HFFc6 (cell line): ENCODE measurements at places on chromosomes 16 and 17. TPM values are rescaled to one million over a fixed set of nuclear protein-coding genes. Genes with fewer than 3 reads are reported as not detected.

Gene MGAT5B
- 1.4 to 2.1 TPM (median 2.0 TPM) in 3 replicates for total RNA-seq

Gene NLGN2
- 49.3 to 55.2 TPM (median 52.1 TPM) in 3 replicates for total RNA-seq

Gene ASPA
- total RNA-seq = not detected in 3 replicates

Gene ICAM2
- total RNA-seq = 0.91 to 2.3 TPM (median 1.8 TPM) in 3 replicates

Gene GP1BA
- not detected in 3 replicates for total RNA-seq

DNA sequence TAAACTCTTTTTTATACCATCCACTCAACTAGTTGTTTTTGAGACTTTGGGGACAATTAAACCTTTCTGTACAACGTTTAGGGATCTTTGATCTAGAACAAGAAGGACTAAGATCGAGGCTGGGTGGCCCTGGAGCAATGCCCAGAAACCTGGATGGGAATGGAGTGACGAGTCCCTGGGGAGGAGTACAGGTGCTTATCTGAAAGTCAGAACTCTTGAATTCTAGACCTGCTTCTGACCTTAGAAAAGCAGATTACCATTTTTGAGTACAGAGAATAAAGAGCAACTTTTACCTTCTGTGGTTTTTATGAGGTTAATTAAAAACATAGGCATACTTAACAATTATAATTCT, 17.8 kb downstream of the UBE2Z start:
- H3K36me3 ChIP-seq = peaks cover 35% of the 10 kb centered on the region
- H3K4me3 ChIP-seq = no peak overlapping the region

- H3K4me3 ChIP-seq = no peak overlapping the region
- H3K27ac ChIP-seq = no peak overlapping the region
- no peak for DNase-seq
- H3K27me3 ChIP-seq = no peaks in the 10 kb centered on the region; the same call in none of the 2 replicates
Measured at GRCh38 chr17:28554565-28554964, 2.1 kb upstream of the UNC119 start.

DNA sequence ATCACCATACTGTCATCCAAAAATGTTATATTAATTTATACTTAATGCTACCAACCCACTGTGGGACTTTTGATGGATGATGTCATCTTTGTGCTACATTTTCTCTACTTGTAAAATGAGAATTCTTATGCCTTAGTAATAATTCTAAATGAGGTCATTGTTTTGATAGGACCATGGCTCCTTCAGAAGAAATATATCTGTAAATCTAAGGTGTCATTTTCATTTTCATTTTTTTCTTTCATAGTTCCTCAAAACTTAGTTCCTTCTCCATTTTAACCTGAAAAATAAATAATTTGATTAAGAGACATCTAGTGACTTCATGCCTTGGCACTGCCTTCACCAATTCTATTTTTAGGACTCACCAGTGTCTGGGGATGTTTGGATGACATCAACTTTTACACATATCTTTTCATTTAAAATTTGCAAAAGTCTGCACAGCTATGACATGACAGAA, 48.7 kb downstream of the GPRC5B start:
- no peaks in the 10 kb centered on the region; the same call in 1 of the 2 replicates for H3K27me3 ChIP-seq
- H3K27ac ChIP-seq = no peak overlapping the region
- no peaks in the 10 kb centered on the region for H3K36me3 ChIP-seq
- peaks cover 25% of the 10 kb centered on the region for H3K4me1 ChIP-seq
- DNase-seq = peak; percentile 47
- no peak overlapping the region for H3K4me3 ChIP-seq

DNA sequence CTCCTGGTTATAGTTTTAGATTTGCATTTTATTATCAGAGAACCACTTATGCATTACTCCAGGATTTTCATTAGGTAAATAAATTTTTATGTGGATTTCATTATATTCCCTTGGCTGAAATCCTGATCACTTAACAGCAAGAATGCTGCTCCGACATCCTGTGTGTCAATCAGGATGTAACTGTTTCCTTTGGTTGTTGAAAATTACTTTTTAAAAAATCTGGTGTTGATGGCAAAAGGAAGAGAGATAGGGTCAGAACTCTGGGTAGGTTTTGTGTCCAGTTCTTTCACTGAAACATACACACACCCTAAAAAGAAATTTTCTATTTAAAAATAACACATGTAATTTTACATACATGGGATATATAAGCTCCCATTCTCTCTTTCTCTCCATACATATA, 30.9 kb downstream of the ZNF423 start:
- H3K27ac ChIP-seq = no peak overlapping the region
- H3K36me3 ChIP-seq = no peaks in the 10 kb centered on the region
- H3K4me1 ChIP-seq = no peaks in the 10 kb centered on the region

DNA sequence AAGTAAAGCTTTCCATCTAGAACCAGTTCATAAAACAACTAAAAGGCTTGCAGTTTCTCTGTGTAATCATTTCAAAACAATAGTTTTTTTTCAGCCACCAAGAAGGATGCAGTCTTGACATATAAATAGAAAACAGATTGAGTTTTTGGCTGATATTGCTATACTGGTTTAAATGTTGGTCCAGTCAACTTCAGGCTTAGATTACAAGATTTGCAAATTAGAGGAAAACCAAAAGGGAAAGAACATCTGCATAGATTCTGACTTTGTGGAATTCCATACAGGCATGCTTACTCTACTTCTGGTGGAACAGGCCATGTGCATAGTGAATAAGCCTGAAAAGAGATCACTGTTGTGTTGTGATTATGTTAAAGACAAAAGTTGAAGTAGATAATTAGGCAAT, 150.3 kb downstream of the BCAS3 start:
- H3K36me3 ChIP-seq = no peaks in the 10 kb centered on the region
- no peaks in the 10 kb centered on the region for H3K4me1 ChIP-seq
- no peaks in the 10 kb centered on the region; the same call in 1 of the 2 replicates for H3K27me3 ChIP-seq

DNA sequence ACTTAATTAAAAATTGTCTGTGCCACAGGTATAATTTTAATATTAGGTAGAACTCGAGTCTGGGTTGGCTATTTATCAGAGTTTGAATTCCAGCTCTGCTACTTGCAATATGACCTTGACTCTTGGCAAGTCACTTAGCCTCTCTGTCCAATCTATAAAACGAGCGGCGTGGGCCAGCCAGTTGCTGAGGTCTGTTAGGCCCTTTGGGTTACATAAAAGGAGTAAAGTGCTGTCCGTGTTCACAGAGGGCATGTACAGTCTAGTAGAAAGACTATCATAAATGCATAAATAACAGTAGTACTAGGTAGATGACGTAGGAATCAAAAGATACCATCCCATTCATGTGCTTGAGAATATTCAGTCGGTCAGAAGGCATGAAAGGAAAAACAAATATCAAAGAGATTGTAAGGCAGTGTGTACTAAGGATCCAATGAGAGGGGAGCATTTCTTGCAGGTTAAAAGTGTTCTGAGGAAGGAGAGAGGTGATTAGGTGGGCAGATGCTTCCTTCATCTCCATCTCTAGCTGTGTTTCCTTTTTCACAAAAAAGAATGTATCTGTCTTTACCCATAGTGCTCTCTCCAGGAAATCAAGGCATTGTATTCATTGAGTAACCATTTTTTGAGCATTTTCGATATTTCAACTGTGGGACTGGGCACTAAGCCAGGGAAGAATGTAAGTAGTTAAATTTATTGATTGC, 2.4 kb downstream of the TNRC6A start:
- H3K27me3 ChIP-seq = no peaks in the 10 kb centered on the region
- peaks cover 56% of the 10 kb centered on the region for H3K4me1 ChIP-seq
- H3K4me3 ChIP-seq = peak overlapping the region; percentile 97
- H3K27ac ChIP-seq = peak overlapping the region; percentile 29

- no peak overlapping the region for H3K4me3 ChIP-seq
- no peak for DNase-seq
- no peak overlapping the region for H3K27ac ChIP-seq
- no peaks in the 10 kb centered on the region for H3K27me3 ChIP-seq
- H3K36me3 ChIP-seq = peaks cover 32% of the 10 kb centered on the region
Measured at GRCh38 chr16:11009027-11009755, 64.8 kb downstream of the CLEC16A start.

GRCh38 chr17:72429066-72429638, 308.3 kb downstream of the SOX9 start:
- DNase-seq = no peak
- H3K27me3 ChIP-seq = no peaks in the 10 kb centered on the region
- H3K4me3 ChIP-seq = no peak overlapping the region
- H3K36me3 ChIP-seq = no peaks in the 10 kb centered on the region
- H3K4me1 ChIP-seq = peaks cover 22% of the 10 kb centered on the region; the same call in 1 of the 2 replicates
- no peak overlapping the region for H3K27ac ChIP-seq

GRCh38 chr17:28529013-28529400, 22.9 kb downstream of the FOXN1 start:
- H3K4me3 ChIP-seq = no peak overlapping the region
- H3K27ac ChIP-seq = no peak overlapping the region
- no peaks in the 10 kb centered on the region for H3K36me3 ChIP-seq
- H3K4me1 ChIP-seq = peaks cover 72% of the 10 kb centered on the region

DNA sequence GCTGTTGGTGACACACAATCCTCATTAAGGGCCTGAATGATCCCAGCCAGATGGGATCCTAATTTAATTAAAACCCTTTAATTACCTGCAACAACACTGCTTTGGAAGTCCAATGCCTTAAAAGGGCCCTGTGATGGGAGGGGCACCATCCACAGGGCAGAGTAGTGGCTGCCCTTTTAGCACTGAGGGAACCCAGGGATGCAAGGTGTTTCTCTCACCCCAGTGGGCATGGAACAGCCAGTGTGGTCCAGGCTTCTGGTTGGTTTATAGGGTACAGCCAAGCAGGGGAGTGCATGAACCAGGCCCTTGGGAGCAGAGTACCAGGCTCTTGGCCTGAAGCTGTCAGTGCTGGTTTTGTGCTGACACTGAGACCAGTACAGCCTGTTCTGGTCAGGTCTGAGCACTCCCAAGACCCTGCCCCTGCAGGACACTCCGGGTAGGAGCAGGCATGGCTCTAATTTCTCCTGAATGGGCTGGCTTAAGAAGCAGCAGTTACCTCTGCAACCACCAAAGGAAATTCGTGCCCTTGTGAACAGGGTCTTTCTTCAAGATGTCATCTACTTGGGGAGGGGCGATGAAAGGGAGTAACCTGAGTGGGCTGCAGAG, 9.9 kb downstream of the NXPH3 start:
- no peak overlapping the region for H3K27ac ChIP-seq
- no peak for DNase-seq
- peaks cover 5% of the 10 kb centered on the region for H3K27me3 ChIP-seq
- H3K4me3 ChIP-seq = no peak overlapping the region

DNA sequence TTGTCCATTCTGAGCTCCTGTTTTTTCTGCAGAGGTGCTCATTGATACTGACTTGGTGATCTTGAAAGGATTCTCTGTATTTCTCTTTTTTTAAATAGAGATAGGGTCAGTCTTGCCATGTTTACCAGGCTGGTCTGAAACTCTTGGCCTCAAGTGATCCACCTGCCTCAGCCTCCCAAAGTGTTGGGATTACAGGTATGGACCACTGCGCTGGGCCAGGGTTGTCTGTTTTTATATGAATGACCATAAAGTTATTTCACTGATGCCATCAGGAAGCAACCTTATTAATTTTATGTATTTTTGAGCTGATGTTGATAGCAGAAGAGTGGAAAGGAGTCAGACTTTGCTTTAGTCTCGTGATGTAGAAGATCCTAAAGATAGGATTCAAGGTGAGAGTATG, 35.7 kb upstream of the METTL9 start:
- H3K4me3 ChIP-seq = no peak overlapping the region
- H3K27me3 ChIP-seq = peaks cover 8% of the 10 kb centered on the region

DNA sequence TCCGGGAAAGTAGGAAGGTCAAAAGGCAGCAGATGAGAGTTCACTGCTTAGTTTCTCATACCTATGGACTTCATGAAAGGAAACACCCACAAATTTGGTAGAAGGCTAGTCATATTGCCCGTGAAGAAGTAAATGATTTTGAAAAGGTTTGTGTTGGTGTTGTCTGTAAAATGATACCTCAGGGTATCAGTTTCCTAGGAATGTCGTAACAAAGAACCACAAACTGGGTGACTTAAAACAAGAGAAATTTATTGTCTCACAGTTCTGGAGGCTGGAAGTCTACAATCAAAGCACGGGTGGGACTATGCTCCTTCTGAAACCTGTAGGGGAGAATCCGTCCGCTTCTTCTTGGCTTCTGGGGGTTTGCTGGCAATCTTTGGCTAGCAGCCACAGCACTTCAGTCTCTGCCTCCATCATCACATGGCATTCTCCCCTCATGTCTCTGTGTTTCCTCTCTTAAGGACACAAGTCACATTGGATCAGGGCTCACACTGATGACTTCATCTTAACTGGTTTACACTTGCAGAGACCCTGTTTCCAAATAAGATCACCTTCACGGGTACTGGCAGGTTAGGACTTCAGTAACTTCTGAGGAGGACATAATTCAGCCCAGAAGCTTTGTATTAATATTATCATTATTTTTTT, 2.0 kb upstream of the NAE1 start:
- H3K4me1 ChIP-seq = peaks cover 32% of the 10 kb centered on the region
- H3K36me3 ChIP-seq = no peaks in the 10 kb centered on the region; the same call in 1 of the 2 replicates
- H3K4me3 ChIP-seq = no peak overlapping the region
- H3K27me3 ChIP-seq = peaks cover 10% of the 10 kb centered on the region
- peak overlapping the region; percentile 12; the same call in 1 of the 2 replicates for H3K27ac ChIP-seq
- peak; percentile 41 for DNase-seq

DNA sequence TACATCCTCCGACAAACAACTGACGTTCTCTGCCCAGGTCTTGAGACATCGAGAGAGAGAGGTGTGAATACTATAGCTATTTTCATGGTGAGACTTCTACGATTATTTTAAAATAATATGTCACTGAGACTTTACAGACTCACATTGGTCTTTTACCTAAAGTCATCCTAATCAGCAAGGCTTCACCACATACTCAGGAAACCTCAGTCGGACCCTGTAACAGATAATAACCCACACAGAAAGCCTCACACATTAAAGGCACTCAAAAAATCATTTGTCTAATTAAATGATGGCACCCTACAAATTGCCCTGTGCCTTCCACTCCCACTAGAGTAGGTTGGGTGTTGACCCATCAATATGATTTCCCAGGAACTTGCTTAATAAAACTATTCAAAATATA, 19.8 kb upstream of the SLC39A11 start:
- no peaks in the 10 kb centered on the region for H3K36me3 ChIP-seq
- H3K27ac ChIP-seq = no peak overlapping the region
- no peak overlapping the region for H3K4me3 ChIP-seq
- no peak for DNase-seq
- H3K27me3 ChIP-seq = peaks cover 10% of the 10 kb centered on the region; the same call in 1 of the 2 replicates

DNA sequence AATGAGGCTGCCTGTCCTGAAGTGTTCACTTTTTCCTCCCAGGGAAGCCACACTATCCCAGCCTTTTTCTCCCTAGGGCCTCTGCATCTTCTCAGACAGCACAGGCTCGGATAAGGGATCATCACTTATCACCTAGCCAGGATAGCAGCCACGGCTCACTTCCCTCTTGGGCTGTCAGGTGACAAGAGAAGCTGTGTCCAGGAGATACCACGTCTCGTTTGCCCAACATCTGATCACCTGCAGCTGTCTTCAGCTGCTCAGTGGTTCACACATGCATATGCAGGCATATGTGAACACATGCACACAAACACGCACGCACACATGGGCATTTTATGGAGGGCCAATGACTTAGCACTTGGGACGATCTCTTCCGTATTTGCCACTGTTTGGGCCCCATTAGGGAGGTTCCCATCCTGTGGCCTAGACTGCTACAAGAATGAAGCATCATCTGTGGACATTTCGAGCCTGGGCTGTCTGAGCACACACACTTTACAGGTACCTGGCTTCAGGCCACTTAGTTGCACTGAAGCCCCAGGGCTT, 32.4 kb upstream of the ADORA2B start:
- no peak overlapping the region for H3K4me3 ChIP-seq
- H3K27me3 ChIP-seq = peaks cover 33% of the 10 kb centered on the region
- peaks cover 6% of the 10 kb centered on the region; the same call in 1 of the 2 replicates for H3K36me3 ChIP-seq
